ENCODE measurements at places on chromosomes 12 and 14.
A peak's percentile ranks its signal among the peaks of the same experiment; 100 is the strongest.

DNA sequence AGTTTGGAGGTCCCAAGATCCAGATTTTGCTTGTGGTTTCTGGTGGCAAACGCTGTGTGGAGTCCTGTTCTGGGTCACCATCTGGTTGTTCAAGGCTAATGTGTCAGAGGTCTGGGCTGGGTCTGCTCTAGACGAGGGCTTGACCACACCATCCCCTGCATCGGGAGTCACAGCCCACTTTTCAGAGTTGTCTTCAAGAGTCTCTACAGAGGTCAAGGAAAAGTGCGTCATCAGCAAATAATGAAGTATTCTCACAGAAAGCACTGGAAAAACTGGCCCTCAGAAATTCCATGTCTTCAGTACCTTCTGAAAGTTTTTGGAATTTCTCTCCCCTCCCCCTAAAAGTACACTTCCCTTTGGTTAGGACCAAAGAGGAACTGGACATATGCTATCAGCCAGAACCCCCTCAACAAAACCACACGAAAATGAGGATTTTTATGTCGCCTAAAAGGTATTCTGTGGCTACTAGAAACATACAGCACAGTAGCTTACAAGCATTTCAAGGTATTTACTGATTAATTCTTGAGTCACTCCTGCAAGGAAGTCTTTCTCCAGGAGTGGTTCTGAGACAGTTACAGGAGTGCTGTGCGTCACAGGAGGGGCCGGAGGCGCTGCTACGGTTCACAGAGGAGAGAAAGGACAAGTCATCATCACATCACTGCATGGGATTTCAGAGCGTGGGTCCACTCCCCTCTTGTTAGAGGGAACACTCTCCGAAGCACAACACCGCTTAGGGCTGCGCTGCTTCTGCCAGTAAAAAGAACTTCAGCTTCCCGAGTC lies 35.4 kb downstream of the RAD52 start:
- no peak for DNase-seq

- DNase-seq, result peak; percentile 1
Observed at GRCh38 chr12:47964106-47964728, 821 bp downstream of the TMEM106C start.

DNA sequence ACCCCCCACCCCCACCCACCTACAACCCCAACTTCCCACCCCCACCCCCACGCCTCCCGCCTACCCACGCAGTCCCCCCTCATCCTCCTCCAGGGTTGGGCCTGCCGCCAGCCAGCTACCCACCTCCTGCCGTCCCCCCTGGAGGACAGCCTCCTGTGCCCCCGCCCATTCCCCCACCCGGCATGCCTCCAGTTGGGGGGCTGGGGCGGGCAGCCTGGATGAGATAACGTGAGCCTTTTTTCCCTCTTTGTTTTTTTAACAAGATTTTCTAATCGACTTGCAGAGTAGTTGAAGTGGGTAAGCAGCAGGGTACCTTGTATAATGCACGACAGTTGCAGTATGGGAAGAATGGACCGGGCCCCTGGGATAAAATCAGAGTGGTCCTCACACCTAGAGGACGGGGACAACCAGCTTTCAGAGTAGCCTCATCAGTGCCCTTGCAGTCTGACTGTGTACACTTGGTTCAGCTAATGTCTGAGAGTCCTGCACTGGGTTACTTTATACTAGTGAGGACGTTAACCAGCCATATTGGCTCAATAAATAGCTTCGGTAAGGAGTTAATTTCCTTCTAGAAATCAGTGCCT lies 29.4 kb downstream of the CCNK start:
- DNase-seq, result no peak

DNA sequence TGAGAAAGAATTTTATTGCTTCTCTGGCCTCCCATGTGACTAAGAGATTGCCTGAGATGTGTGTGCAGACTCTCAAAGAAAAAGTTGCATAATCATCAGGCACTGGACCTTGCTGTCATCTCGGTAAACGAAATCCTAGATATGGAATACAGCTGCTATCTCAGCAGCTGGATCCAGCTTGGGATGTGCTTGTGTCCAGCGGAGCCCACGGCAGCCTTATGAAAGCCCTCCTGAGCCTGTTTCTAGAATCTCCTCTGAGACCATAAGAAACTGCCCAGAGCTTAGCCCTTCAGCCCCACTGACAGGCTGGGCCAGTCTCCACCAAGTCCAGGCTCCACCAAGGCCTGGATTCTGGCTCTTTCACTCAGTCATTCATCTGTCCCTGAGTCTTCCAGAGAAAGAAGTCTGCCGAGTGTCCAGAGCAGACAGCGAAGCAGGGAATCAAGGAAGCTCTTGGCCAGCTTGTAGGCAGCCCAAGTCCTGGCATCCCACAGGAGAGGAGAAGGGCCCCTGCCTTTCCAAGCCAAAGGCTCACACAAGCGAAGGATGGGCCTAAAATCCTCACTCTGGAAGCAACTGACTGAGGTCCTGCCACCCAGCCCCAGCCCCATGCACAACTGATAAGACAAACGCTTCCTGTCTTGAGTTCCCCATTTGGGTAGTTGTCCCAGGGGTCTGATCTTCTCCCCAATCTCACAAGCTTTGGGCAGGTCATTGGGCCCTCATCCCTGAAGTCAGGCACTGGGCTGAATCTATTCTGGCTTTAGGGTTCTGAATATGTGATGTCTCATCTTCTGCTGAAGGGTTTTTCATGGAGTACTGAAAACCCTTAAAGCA lies 97.8 kb downstream of the SEC23A start:
- DNase-seq, result no peak

GRCh38 chr12:127165567-127166392 lies 1101.2 kb upstream of the TMEM132C start:
- DNase-seq, result peak; percentile 86

- DNase-seq, result no peak
Observed at GRCh38 chr12:66692986-66693385, 14.1 kb upstream of the GRIP1 start.

DNA sequence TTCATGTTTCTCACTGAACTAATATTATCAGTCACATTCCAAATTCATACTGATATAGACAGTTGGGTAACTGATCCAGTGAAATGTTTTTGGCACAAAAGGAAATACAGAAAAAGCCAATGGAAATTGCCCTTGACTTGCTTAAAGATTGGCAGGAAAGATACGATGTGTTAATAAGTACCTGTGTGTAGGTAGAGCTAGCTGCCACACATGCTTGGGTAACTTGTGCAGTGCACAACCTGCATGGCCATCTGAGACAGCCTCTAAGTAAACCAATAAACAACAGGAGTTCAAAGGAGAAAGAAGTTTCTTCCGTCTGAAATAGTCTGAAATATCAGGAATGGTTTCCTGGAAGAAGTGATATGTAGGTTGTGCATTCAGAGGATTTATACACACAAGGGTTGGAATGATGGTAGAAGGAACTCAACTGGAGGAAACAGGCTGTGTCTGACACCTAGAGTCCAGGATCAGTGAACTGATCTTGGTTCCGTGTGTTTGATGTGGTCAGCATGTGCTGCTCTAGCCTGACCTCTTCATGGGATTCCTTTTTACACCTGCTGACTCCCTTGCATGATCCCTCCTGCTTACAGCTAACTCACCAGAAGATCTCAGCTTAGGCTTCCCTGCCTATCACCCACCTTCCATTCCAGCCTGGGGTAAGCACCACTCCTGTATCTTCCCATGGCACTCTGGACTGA lies 81.4 kb upstream of the KRR1 start:
- no peak for DNase-seq

GRCh38 chr14:51307551-51307950 lies 67.5 kb downstream of the TMX1 start:
- no peak for DNase-seq
